ENCODE measurements at places on chromosomes 13 and 19. TPM values are rescaled to one million over a fixed set of nuclear protein-coding genes. Genes with fewer than 3 reads are reported as not detected.
A peak's percentile ranks its signal among the peaks of the same experiment; 100 is the strongest.

GRCh38 chr13:51906581-51906980, 44.8 kb downstream of the CCDC70 start:
- no peaks in the 10 kb centered on the region for H3K4me1 ChIP-seq
- no peak overlapping the region for H3K4me3 ChIP-seq
- no peak overlapping the region for H3K27ac ChIP-seq
- no peaks in the 10 kb centered on the region for H3K36me3 ChIP-seq
- peak; percentile 16 for DNase-seq

The POU4F1 gene
- not detected for total RNA-seq

GRCh38 chr19:13150187-13150930, at the start of the genes IER2 and STX10:
IER2 (plus strand) TSS chr19:13150411; CDS start chr19:13153187, 2,776 bp downstream.
STX10 (minus strand) TSS chr19:13150375; CDS start chr19:13150173, 202 bp downstream.
- peak within 1 kb of the TSS; percentile 99 for H3K27ac ChIP-seq
- no peaks in the 10 kb centered on the region for H3K27me3 ChIP-seq
- DNase-seq: peak; percentile 96

The ZNF837 gene
- total RNA-seq: 4.4 TPM

GRCh38 chr19:4075373-4075772, 8.7 kb upstream of the ZBTB7A start:
- H3K27ac ChIP-seq: no peak overlapping the region
- DNase-seq: no peak
- no peak overlapping the region for H3K4me3 ChIP-seq
- H3K4me1 ChIP-seq: peaks cover 17% of the 10 kb centered on the region
